Activated naive CD4-positive, alpha-beta T cell (primary cell): ENCODE measurements at places on chromosomes 16 and 17.
A peak's percentile ranks its signal among the peaks of the same experiment; 100 is the strongest.

- no peak for DNase-seq
These were observed 559 bp downstream of the MVD start for GRCh38 chr16:88662222-88662842.

DNA sequence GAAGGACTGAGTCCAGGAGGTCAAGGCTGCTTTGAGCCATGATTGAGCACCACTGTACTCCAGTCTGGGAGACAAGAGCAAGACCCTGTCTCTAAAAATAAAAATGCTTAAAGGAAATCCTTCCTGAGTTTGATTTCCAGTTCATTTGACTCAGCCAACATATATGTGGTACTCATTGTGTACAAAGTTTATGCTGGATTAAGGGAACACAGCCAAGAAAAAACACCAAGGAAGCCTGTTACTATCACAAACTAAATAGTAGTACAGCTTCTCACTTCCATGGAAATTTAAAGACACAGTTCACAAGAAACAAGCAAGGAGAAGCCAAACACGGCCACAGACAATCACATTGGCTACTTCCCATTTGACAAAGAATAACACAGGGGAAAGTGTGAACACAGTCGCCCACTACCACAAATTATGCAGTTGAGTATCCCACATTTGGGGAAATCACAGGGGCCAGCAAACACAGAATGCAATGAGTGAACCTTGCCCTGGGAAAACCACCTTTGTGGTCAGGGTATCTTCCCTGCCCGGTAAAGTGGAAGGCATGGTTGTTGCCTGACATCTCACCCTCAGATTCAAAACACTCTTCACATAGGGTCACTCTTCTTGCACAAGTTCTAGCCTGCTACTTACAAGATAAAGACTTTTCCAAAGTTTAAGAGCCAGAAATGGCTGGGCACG lies 14.5 kb downstream of the TEX14 start:
- DNase-seq = no peak

GRCh38 chr16:74073456-74073855 lies 223.2 kb upstream of the PSMD7 start:
- DNase-seq = no peak

GRCh38 chr16:4412854-4413253 lies 3.5 kb downstream of the CORO7 start:
- DNase-seq = no peak

- no peak for DNase-seq
These were observed 18.7 kb upstream of the ARHGAP17 start for GRCh38 chr16:25033852-25034251.

- no peak for DNase-seq
These were observed 56.5 kb upstream of the CIBAR2 start for GRCh38 chr16:85168732-85169256.

DNA sequence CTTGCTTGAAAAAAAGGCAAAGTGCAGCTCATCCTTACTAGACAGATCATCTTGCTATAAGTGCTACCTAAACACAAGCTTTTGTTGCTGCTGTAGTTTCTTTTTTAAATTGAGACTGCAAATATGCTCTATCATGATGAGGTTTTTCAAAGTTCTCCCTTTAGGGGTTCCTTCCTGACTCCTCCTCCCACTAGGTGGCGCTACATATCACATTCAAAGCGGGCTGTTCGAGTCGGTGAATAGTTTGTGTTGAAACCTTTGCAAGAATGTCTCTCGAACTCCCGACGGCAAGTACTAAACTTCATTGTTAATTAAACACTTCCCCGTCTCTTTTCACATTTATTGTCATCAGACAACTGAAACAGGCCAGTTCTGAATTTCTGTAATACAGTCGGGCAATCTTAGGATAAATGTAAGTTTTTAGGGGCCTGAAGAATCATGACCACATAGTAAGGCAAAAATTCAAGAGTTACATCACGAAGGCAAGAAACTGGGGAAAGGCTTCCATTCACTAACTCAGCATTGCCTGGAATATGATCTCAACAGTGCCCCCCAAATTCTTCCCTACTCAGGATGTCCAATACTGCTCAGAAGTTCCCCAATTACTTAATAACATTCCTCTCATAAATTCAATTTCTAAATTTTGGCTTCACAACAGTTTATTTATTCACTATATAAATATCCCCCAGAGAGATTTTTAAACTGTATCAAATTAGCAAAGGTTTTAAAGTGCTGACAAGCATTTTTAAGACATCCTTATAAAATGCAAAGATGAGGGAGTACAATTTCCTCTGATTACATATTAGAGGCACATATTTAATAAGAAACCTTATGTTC lies 6.7 kb downstream of the HS3ST3A1 start:
- DNase-seq = peak; percentile 73

- DNase-seq = no peak
These were observed 17.1 kb downstream of the ITGB4 start for GRCh38 chr17:75738218-75738802.

DNA sequence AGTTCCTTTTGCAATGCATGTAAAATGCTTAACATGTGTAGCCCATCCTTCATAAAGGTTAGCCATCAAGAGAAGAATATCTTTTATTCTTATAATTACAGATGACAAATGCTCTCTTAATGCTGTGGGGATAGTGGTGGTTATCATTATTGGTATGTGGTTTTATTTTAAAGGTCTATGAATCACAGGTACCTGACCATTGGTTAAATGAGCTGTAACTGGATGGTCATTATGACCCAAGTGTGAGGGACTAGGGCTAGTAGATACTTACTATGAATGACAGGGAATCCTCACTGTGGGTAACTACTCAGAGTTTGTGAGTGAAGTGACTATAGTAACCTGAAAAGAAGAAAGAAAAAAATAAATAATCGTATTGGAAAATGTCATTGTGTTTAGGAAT lies 78.8 kb downstream of the CDRT15 start:
- no peak for DNase-seq

DNA sequence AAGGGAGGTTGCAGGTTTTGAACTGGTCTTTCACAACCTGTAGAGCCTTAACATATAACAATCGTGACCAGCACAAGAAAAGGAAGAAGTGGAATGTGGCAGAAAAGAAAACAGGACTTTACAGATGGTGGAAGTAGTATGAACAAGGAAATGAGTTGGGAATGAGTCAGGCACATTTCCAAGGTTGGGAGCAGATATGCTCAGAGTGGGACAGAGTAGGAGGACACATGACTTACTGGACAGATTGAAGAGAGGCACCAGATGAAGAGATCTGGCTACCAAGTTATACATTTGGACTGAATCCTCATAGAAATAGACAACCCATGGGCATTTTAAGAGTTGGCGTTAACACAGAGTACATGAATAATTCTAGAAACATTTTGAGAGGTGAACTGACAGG lies 95.3 kb downstream of the ZNF18 start:
- no peak for DNase-seq

DNA sequence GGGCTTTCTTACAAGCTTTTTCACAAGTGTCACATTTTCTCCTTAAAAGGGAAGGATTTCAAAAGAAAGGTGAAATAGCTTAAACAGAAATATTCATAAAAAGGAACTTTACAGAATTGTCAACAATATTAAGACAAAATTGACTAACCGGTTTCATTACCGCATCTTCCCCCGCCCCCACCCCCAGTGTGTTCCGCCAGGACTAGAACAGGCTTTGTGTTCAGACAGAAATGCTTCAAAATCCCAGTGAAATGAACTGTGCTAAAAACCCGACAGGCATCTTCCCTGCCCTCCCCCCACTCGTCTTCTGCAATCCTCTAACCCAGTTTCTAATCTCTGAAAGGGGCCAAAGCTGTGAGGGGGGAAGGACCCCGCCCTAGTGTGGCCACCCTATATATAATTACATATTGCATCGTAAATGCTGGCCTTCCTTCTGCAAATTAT lies 990 bp upstream of the ROGDI start:
- no peak for DNase-seq

DNA sequence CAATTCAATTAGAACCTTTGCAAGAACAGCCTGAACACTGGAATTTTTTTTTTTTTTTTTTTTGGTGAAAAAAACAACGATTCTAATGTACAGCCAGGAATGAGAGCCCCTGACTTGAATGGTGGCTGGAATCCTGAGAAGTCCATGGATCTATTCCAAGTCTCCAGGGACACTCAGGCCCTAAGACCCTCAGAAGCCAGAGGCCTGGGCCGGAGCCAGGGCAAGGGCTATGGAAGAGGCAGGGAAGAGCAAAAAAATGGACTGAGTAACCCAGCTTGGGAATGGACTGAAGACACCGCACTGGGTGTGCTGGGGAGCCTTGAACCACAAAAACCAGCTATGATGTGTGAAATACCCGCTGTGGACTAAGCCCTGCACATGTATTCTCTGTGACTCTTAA lies 60.3 kb upstream of the LHX1 start:
- DNase-seq = no peak

GRCh38 chr17:74330446-74330845 lies 4.4 kb downstream of the KIF19 start:
- DNase-seq = no peak

- DNase-seq = no peak
These were observed 56.1 kb upstream of the ENDOV start for GRCh38 chr17:80358861-80359260.

GRCh38 chr16:20853981-20854620 lies 46.1 kb downstream of the DCUN1D3 start:
- no peak for DNase-seq
